ENCODE measurements at places on chromosomes 2 and 18. TPM values are rescaled to one million over a fixed set of nuclear protein-coding genes. Genes with fewer than 3 reads are reported as not detected.

Gene DLX1
- total RNA-seq, result under 0.01 TPM

Gene TMEM163
- not detected for total RNA-seq

Gene RAX
- total RNA-seq, result not detected

Gene UGT1A3
- not detected for total RNA-seq

Gene EMILIN1
- 51.6 TPM for total RNA-seq

Gene HAAO
- 0.37 TPM for total RNA-seq

Gene ARHGEF33
- 0.20 TPM for total RNA-seq

Gene STPG4
- total RNA-seq, result 0.20 TPM

Gene MAP2
- total RNA-seq, result 0.78 TPM

Gene ASXL2
- total RNA-seq, result 9.9 TPM

Gene FHOD3
- total RNA-seq, result 1.1 TPM

Gene RNF152
- total RNA-seq, result 1.2 TPM

Gene TM4SF20
- total RNA-seq, result under 0.01 TPM

Gene ICOS
- total RNA-seq, result not detected

Gene HTR2B
- total RNA-seq, result 2.6 TPM

Gene SERPINB4
- total RNA-seq, result under 0.01 TPM

Gene ZNF385B
- total RNA-seq, result under 0.01 TPM

Gene RRM2
- 71.6 TPM for total RNA-seq

Gene AOX1
- 229 TPM for total RNA-seq

Gene SERPINB5
- not detected for total RNA-seq

Gene MAPK4
- total RNA-seq, result not detected

Gene C2orf92
- 4.7 TPM for total RNA-seq

Gene ZNF892
- total RNA-seq, result 4.4 TPM

Gene VWA3B
- not detected for total RNA-seq

Gene SLC4A3
- 2.9 TPM for total RNA-seq

Gene STAT4
- 4.8 TPM for total RNA-seq

Gene AQP12B
- total RNA-seq, result not detected

Gene SCYGR4
- total RNA-seq, result not detected

Gene POTEI
- not detected for total RNA-seq

Gene CCBE1
- total RNA-seq, result 32.3 TPM

Gene BMP10
- total RNA-seq, result not detected

Gene HRH4
- under 0.01 TPM for total RNA-seq

Gene CCL20
- 1.2 TPM for total RNA-seq

Gene ICA1L
- total RNA-seq, result 4.0 TPM
